ENCODE measurements at places on chromosomes 3 and 15.

GRCh38 chr3:184687363-184688015, 24.4 kb downstream of the MAGEF1 start:
- no peak for DNase-seq

- DNase-seq = no peak
These were observed 67.1 kb downstream of the CEMIP start for GRCh38 chr15:80846031-80846815.

DNA sequence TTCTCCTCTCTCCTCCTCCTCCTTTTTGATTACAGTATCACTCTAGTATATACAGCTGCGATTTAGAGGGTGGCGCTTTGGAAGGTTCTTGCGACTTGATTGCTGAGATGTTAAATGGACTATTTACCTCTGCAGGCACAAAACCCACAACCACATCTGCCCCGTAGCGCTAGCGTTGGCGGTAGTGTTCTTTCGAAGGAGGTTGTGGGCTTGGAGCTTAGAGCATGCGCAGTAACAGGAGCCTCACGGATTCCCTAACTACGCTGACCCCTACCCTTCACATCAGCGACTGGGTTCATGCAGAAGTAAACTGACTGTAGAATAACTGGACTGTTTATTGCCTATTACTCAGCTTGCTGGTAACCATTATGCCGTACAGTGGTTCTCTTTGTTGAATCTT, 58.0 kb downstream of the CGGBP1 start:
- no peak for DNase-seq

GRCh38 chr3:171704002-171704401, 106.3 kb downstream of the PLD1 start:
- no peak for DNase-seq

- DNase-seq = peak; percentile 3
These were observed 184.0 kb upstream of the BCL6 start for GRCh38 chr3:187929112-187929816.

DNA sequence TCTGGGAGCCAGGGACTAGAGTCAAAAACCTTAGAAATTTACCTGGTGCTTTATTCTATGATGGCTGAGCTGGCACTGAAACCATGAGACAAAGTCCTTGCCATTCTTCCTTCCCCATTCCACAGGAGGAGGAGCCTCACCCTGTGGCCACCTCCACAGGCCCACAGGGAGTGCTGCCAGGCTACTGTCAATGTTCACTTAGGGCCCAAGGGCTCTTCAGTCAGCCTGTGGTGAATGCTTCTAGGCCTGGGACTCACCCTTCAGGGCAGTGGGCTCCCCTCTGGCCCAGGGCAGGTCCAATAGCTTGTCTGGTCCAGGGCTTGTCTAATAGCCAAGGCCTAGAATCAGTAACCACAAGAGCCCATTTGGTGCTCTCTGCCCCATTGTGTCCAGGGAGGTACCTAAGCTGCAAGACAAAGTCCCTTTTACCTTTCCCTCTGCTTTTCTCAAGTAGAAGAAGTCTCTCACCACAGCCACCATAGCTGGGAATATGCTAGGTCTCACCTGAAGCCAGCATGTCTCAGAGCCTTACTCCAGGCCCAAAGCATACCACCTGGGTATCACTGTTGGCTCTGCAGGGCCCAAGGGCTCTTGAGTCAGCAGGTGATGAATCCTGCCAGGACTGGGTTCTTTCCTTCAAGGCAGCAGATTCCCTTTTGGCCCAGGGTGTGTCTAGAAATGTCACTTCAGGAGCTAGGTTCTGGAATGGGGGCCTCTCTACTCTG, 61.8 kb upstream of the CHRNB4 start:
- no peak for DNase-seq

DNA sequence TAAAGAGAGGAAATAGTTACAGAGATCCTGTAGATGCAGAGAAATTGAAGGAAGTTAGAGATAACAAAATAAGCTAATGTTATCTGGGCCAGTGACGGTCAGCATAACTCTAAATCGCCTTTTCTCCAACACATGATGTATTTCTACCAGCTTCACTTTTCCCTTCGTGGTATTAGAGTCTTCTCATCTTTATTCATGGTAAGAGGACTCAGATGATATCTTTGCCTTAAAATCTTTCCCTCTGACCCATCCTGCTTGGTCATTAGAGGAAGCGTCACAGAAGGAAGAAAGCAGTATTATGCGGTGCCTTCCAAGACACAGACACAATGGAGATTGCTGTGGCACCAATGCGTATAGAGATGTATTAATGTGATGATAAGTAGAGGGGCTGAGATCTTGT, 320.7 kb upstream of the GOLIM4 start:
- DNase-seq = no peak

DNA sequence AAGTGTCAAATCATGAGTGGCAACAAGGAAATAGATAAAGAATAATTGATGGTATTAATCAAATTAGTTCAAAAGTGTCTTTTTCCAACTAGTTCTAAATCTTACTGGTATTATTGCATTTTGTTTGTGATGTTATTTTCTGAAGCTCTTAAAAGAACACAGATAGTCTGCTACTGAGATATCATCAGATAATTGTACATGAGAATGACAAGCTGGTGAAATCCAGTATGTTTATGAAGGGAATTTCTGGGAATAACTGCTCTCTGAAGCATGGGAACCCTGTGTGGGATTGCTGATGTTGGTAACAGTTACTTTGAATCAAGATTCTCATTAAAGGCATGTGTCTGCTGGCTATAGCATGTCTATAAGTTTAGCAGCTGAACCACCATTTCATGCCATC, 190.3 kb upstream of the CDIN1 start:
- DNase-seq = no peak

DNA sequence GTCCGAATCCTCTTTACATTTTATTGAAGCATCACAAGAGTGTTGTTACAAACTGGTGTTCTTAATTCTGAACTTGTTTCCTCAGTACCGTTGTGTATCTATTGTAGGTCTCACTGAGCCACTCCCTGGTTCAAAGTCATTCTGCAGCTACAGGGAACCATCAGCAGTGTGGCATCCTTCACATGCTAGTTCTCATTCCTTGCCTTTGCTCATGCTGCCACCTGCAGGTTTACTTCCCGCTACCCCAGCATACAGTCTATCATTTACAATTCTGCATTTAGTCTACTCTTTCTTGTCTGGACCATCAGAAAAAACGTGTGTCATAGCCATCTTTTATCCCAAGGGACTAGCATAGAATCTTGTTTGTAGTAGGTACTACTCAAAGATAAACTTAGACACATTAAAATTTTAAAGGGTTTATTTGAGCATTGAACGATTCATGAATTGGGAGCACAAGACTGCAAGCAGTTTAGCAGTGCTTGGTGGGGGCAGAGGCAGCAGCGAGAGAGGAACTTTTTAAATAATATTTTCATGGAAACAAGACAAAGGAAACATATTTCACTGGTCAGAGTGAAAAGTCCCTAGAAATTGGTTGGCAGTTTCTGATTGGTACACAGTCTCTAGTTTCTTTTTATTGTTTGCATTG, 402.1 kb downstream of the CADM2 start:
- peak; percentile 14 for DNase-seq

DNA sequence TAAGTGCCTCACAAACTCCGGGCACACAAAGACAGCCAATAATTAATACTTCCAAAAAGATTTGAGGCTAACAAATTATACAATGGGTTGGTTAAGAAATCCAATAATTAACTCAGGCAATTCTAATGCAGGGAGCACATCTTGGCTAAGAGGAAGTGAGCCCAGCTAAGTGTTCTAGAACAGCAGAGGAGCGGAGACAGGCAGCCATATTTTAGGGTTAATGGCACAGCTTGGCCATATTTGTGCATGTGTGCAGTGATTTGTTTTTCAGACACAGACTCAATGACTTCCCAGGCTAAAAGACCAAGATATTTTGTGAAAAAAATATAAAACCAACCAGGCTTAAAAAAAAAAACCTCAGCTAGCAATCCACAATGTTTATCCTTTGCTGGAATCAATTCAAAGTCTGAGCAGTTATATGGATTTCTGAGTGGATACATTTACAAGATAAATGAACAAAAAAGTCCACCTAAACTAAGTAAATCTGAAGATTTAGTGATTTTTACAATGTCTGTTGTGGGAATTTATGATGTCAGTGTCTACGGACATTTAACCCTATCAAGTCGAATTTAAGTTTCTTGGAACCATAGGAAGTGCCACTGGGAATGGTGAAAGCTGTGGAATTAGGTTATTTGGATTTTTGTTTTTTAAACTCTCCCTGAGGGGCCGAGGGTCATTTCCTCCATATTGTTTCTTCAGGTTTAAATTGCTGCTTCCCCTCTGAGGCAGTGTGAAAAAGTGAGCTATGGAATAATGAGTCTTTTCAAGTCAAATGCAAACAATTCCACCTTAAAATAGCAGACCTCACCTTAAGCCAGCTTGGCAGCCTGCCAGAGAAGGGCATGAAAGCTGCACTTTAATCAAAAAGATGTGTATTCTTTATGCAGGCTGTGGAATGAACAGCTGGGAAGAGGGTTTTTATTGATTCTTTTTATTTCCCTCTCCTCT, 413.7 kb upstream of the TBL1XR1 start:
- no peak for DNase-seq

DNA sequence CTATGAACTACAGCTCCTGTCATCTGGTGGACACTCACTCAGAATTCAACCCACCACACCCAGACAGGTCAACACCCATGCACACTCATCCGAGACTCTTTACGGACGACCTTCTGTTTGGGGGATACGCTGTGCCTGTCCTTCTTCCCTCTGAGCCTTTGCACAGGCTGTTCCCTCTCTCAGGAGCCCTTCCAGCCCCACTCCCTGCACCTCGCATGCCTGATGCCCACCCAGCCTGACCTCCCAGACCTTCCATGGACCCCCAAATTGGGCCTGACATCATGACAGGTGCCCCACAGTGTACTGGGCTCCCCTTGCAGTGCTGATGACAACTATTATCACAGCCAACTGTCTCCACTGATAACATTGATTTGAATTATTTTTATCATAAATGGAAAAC, 135.8 kb downstream of the NSMCE3 start:
- no peak for DNase-seq

- no peak for DNase-seq
These were observed 5.2 kb upstream of the CLK3 start for GRCh38 chr15:74610302-74610951.

- no peak for DNase-seq
These were observed 7.8 kb upstream of the SUMF1 start for GRCh38 chr3:4474683-4475490.

DNA sequence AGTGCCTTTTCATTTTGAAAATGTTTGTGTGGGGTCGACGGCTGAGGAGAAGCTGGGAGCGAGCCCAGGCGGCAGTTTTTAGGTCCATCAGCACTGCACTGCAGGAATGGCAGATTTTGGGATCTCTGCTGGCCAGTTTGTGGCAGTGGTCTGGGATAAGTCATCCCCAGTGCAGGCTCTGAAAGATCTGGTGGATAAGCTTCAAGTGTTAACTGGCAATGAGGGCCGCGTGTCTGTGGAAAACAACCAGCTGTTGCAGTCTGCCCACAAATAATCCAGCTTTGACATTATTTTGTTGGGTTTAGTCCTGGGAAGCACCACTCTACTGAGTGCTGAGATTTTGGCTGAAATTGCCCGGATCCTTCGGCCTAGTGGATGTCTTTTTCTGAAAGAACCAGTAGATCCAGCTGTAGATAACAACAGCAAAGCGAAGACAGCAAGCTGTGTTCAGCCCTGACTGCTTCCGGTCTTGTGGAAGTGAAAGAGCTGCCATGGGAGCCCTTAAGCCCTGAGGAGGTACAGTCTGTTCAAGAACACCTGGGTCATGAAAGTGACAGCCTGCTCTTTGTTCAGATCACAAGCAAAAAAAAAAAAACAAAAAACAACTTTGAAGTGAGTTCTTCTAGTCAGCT, 13.1 kb upstream of the ANP32A start:
- DNase-seq = peak; percentile 77

- no peak for DNase-seq
These were observed 5.1 kb downstream of the HPS3 start for GRCh38 chr3:149134575-149134974.

GRCh38 chr15:26590676-26591075, 182.2 kb downstream of the GABRB3 start:
- DNase-seq = no peak

GRCh38 chr3:193897731-193898180, 238.2 kb upstream of the HES1 start:
- DNase-seq = no peak

GRCh38 chr3:172009803-172010202, 29.6 kb upstream of the FNDC3B start:
- no peak for DNase-seq

DNA sequence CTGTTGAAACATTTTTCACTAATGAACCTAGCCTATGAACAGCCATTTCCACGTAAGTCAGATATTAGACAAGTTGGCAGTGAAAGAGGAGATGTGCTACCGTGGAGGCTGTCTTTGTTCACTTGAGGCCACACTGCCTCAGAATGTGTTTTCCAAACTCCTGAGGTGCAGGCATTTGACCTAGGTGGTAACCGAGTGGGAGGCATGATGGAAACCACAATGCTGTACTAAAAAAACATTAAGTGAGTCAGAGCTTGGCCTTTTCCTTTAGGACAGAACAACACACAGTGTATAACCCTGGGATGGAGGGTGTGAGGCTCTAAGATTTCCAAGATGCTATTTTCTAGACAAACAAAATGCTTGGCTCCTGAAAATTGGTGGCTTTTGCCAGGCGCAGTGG, 406.3 kb downstream of the SOX2 start:
- DNase-seq = no peak

DNA sequence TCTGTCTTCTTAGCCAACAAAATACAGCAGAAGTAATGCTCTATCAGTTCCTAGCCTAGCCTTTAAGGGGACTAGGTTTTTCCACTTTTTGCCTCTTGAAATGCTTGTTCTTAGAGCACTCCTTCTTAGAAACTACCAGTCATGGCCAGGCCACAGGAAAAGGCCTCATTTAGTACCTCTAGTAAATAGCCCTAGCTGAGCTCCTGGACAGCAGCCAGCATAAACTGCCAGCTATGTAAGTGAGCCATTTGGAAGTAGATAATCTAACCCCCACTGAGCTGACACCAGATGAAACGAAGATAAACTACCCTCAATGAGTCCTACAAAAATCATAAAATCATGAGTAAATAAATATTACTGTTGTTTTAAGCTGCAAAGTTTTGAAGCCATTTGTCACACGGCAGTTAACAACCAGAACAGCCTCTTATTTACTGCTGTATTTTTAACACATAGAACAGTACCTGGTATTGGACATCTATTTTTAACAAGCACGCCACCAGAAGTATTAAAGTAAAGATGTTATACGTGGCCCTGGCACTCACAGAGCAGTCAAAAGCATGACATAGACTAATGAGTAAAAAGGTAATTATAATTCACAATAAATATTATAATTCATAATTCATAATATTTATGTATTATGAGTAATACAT, 12.0 kb downstream of the TBC1D5 start:
- no peak for DNase-seq

DNA sequence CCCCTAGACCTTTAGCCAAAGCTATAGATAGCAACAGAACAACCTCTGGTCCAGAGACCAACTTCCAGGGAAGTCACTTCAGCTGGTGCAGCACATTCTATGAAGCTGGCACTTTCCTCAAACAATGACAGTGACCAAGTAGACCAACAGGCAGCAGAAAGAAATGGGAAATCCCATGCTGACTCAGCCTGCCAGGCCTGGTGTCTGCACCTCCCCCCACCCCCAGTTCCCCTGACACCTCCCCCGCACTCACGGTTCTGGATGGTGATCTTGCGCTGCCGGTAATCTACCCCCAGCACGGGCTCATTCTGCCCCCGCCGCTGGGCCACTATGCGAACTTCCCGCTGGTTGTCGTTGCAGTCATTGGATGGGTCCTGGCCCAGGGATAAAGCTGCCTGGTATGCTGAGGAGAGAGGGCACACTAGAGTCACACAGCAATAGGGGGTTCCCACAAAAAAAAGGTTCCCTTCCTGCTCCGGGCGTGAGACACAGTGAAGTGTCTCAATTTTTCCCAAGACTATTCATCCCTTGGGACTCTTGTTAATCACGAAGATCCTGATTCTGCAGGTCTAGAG, 17.0 kb downstream of the ILDR1 start:
- no peak for DNase-seq
